ENCODE measurements at places on chromosomes 16 and 17.

DNA sequence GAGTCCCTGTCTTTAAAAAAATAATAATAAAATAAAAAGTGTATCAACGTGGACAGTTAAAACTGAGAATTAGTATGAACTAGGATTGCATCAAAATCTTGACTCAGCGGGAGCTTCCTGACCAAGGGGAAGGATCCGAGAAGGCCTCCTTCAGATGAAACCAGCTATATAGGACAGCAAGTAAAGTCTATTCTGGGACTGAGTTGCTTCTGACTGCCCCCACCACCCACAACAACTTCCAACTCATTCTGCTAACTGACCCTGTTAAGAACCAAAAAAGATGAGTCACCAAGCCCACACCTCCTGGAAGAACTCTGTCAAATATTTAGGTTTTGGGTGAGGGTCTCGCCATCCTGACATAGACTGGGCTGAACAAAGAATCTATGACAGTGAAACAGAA lies 24.9 kb downstream of the MPP3 start:
- no peak for DNase-seq

DNA sequence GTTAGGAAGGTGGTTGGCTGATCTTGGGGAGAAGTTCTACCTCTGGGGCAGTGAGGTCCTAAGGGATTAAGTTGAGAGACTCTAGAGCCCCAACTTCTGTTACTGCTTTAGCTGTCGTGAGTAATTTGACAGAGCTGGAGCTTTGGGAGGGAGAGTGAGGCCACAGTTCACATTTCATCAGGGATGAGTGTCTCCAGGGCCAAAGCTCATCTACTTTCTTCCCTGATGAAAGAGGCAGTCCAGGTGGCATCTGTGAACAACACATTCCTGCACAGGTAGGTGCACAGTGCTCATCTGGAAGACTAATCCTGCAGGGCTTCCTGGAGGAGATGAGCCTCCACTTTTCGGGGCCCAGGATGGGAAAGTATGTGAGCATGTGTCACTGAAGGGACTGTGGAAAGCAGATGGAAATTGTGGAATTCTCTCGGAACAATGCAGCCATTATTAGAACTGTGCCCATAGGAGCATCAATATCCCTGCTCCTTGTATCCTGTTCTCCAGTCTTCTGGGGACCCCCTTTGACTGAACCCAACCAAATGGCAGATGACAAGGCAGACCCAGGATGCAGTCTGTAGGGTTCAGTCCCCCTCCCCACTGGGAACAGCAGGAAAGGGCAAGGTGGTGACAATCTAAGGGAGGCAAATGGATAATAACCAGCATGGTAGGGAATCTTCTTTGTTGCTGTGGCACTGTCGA lies 9.0 kb downstream of the DYNLL2 start:
- no peak for DNase-seq

DNA sequence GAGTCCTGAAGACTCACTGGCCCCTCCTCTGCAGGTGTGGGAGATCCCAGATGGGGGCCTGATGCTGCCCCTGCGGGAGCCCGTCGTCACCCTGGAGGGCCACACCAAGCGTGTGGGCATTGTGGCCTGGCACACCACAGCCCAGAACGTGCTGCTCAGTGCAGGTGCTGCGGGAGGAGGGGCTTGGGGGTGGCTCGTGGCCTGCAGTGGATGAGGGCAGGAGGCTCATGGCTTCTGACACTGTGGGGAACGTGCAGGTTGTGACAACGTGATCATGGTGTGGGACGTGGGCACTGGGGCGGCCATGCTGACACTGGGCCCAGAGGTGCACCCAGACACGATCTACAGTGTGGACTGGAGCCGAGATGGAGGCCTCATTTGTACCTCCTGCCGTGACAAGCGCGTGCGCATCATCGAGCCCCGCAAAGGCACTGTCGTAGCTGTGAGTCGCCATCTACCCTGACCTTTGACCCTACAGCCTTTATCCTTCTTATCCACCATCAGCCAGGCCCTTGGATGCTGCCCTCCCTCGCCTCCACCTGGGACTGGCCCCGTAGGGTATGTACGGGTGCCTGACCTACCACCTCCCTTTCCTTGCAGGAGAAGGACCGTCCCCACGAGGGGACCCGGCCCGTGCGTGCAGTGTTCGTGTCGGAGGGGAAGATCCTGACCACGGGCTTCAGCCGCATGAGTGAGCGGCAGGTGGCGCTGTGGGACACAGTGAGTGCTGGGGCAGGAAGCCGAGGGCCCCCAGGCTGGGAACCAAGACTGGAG lies 3.6 kb downstream of the CORO1A start:
- DNase-seq: no peak

- no peak for DNase-seq
Observed at GRCh38 chr16:79381603-79382042, 218.9 kb downstream of the MAF start.

- DNase-seq: no peak
Observed at GRCh38 chr16:66391726-66392670, 25.5 kb downstream of the CDH5 start.

GRCh38 chr17:39079836-39080235 lies 71.6 kb downstream of the PLXDC1 start:
- no peak for DNase-seq

DNA sequence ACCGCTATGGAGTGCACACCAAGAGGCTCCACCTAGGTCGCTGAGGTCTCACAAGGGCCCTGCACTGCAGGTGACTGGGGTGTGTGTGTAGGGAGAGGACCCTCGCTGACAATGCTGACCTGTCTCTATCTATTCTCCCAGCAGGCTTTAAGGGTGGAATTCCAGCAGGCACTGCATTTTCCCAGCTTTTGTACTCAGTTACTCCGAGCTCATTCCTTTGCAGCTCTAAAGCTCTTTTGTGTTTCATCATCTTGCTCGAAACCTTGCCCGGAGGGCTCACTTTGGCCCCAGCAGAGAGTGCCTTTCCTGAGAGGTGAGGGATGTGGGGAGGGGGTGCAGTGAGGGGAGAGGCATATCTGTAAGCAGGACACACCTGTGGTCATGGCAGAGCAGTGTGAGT lies 39.3 kb downstream of the SMPD3 start:
- DNase-seq: no peak

DNA sequence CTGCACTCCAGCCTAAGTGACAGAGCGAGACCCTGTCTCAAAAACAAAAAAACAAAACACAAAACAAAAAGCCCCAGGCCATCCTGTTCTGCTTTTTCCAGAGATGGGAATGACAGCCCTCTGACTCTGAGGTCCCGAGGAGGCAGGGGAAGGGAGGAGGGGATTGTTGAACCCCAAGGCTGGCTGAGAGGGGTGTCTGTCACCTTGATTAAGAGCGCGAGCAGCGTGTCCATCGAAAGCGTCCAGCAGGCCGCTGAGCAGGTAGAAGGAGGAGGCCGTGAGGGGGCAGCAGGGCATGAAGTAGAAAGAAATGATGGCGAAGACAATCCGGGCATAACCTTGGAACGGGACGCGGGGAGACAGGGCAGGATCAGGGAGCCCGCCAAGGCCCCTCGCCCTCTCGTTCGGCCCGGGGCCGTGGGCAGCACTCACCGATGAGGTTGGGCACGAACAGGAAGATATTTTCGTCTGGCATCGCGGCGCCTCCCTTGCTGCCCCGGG lies 593 bp downstream of the CDIPT start:
- DNase-seq: no peak

DNA sequence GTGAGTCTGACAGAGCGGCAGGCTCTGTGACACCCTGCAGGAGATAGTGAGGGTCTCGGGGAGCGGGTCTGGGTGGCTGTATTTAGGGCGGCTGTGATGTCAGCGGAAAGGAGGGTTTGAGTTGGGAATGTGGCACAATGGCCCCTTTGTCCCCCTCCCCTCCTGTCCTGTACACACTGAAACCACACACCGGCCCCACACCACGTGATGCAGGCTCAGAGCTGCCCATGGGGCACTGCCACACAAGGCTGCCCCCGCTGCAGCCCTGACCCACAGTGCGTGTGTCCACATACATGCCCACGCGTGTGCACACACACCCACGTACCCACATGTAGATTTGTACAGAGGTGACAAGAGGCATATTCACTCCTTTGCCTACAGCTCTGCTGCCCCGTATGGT lies 15.3 kb downstream of the SGCA start:
- DNase-seq: peak; percentile 55

GRCh38 chr17:72460711-72461110 lies 339.9 kb downstream of the SOX9 start:
- no peak for DNase-seq

GRCh38 chr16:87470332-87470731 lies 22.5 kb downstream of the ZCCHC14 start:
- DNase-seq: no peak

DNA sequence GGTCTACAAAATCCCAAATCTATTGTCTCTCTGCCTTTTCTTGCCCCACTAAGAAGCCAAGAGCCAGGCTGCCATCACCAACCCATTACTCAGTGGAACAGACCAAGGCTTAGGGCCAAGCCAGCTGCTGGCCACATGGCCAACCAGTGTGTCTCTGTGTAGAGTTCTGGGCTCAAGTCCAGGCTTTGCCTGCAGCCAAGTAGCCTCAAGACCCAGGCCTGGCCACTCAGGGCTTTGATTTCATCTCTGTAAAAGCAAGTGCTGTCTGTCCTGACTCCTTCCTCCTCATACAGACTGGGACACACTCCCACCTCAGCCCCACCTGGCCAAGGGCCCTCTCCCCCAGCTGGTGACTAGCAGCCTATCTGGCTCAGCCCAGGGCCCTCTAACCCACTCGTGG lies 14.6 kb downstream of the SREBF1 start:
- peak; percentile 83 for DNase-seq

DNA sequence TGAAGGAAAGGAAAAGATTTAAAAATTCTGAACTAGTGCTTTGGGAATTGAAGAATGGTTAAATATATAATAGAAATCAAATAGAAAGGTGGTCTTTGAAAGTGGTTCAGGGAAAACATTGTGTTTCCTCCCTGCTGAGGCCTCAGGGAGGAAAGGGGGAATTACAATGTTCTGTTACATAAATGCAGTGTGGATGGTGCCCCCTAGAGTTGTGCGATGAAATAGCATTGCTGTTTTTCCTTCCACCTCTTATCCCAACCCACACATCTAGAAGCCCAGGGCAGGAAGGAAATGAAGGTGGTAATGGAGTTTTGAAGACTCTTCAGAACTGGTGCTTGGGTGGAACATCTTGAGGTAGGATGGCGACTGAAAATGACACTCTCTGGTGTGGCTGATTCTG lies 6.4 kb upstream of the TOX3 start:
- no peak for DNase-seq

GRCh38 chr17:81551458-81552243 lies 502 bp downstream of the FAAP100 start:
- no peak for DNase-seq

DNA sequence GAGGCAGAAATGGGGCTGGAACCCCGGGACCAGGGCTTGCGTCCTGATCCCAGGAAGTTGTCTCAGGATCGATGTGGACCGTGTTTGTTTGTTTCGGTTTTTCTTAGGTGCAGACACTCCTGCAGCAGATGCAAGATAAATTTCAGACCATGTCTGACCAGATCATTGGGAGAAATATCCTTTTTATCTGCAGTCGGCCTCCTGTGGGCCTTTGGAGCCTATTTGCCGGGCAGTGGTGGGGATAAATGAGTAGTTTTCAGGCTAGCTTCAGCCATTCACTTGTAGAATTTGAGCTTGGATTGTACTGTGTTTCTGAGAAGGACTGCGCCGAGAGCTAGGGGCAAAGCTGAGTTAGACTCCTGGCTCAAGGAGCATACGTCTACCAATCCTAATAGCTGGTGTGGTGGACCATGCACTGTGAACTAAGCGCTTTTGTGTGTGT lies 816 bp downstream of the HSBP1 start:
- peak; percentile 9 for DNase-seq

GRCh38 chr17:36072431-36073121 lies 8.5 kb downstream of the CCL18 start:
- DNase-seq: peak; percentile 3

DNA sequence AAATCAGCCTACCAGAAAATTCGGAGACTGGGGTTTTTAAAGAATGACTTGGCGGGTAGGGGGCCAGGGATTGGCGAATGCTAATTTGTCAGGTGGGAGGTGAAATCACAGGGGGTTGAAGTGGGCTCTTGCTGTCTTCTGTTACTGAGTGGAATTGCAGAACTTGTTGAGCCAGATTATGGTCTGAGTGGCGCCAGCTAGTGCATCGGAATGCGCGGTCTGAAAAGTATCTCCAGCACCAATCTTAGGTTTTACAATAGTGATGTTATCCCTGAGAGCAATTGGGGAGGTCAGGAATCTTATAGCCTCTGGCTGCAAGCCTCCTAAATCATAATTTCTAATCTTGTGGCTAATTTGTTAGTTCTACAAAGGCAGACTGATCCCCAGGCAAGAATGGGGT lies 762 bp upstream of the RBL2 start:
- no peak for DNase-seq

DNA sequence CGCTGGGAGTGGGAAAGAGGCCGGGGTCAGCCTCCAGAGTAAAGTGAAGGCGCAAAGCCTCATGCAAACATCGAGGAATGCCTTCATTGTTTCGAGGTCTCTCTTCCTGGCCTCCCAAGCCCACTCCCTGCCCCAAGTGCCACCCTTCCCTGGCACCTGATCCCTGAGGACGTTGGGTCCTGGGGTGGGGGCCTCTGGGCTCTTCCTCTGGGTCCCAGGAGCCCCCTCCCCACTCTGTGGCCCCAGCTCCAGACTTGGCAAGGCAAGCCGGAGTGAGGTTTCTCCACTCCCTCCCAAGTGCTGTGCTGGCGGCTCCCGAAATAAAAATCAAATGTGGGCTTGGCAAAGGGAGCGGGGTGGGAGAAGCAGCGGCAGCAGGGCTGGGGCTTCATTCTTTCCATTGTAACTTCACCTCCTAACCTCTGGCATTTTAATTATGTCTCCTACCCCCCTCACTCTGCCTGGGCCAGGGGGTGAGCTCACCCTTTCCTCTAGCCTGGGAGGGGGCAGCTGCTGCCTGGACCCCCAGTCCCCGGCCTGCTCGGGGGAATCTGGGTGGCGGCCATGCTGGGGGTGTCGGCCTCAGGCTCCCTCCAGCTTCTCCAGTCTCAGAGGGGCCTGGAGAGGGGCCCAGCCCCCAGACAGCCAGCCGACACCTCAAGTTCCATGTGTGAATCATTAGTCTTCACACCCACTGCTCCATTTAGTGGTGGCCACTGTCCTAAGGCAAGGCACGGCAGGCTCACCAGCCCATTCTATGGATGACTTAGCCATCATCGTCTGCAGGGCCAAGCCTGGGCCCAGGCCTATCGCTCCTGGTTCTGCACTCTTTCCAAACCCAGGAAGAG lies 14.6 kb upstream of the TMEM92 start:
- DNase-seq: no peak

GRCh38 chr17:80364091-80364691 lies 50.8 kb upstream of the ENDOV start:
- DNase-seq: no peak

DNA sequence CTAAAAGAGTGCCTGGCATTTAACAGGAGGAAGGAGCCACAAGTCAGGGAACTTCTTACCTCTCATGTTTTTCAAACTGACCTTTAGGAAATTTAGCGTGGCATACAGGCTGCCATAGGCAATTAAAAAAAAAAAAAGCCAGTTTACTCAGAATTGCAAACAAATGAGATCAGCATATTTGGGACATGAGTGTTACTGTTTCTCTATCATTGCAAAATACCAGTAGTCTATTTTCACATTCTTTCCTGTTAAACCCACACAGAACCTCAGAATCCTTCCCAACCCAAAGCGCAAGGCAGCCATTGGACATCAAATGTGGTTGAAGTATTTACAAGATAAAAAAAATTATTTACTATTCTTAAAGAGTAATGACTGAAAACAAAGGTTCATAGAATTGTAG lies 366.4 kb upstream of the DYNLRB2 start:
- DNase-seq: no peak

- DNase-seq: no peak
Observed at GRCh38 chr16:66093191-66093590, 273.3 kb upstream of the CDH5 start.

GRCh38 chr16:48098472-48098871 lies 57.3 kb downstream of the ABCC12 start:
- DNase-seq: no peak

All from substantia nigra (tissue), 51 donors.